ENCODE measurements at places on chromosomes 2 and 18. TPM values are rescaled to one million over a fixed set of nuclear protein-coding genes. Genes with fewer than 3 reads are reported as not detected.

The RAB31 gene
- total RNA-seq, result 34.2 TPM

The SERPINB10 gene
- not detected for total RNA-seq

The IL36G gene
- not detected for total RNA-seq

The CHN1 gene
- 1.2 TPM for total RNA-seq

The ESPNL gene
- total RNA-seq, result 7.5 TPM

The CENPA gene
- total RNA-seq, result 1.6 TPM
